ENCODE measurements at places on chromosomes 13 and 19.

DNA sequence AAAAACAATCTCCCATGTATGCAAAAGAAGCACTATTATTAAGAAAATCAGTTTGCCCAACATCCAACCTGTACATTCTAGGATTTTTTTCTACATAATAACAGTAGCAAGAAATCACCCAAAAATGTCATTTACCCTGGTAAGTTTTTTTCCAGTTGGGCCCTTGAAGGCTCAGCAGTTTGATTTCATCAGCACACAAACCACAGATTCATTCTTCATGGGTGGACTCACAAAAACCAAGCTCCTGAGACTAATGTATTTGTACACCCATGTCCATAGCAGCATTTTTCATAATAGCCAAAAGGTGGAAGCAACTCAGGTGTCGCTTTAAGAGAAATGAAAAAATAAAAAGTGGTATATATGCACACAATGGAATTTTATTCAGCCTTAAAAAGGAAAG, 210.1 kb downstream of the TBC1D4 start:
- DNase-seq: peak; percentile 68

DNA sequence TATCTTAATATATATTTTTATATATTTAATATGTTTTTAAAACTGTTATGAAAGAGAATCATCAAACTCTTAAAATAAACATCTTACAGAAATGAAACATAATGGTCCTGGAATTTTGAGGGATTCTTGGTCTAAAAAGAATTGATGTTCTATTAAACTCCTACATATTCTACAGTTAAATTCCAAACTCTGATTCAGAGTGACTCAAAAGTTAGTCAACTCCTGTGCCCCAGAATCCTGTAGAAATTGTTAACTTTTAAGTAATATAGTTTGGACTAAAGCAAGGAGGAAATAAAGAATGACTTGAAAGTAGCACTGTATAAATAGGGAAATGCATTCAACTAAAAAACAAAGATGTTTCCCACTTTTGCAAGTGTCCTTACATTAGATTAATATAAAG, 47.7 kb downstream of the FNDC3A start:
- DNase-seq: peak; percentile 79

- peak; percentile 91 for DNase-seq
Observed at GRCh38 chr13:34207334-34207733, 389.4 kb downstream of the RFC3 start.

DNA sequence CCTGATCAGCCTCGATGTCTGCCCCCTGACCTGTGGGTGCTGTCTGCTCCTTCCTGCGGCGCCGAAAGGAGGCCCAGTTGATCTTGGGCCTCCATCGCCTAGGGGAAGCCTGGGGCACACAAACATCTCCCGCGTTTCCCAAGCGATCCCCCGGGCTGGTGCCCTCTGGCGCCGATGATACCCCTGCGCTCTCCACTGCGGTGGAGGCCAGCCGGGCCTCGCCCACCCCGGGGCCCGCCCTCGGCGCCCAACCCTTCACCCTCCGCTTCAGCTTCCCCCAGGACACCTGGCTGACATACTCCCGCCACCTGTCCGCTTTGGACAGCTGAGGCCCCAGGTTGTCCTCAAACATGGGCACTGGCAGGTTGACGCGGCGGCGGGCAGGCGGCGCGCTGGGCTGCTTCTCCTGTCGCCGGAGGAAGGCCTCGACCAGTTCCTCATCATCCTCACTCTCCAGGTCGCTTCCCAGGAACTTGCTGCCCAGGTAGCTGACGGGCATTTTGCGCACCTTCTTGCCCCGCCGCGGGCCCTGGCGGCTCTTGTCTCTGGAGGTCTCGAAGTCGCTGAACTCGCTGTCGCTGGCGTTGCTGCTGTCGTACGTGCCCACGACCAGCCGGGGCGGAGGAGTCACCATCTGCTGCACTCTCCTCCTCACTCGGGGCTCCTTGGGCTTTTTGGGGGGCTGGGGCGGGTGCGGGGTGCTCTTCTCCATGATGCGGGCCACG, 1.3 kb downstream of the CCDC8 start:
- DNase-seq: no peak

- no peak for DNase-seq
Observed at GRCh38 chr19:56597696-56598095, 2.6 kb downstream of the ZNF71 start.
